ENCODE measurements at places on chromosomes 12 and 14. TPM values are rescaled to one million over a fixed set of nuclear protein-coding genes. Genes with fewer than 3 reads are reported as not detected.

The SPIC gene
- polyA plus RNA-seq = not detected

The EEF1AKMT3 gene
- polyA plus RNA-seq = 5.5 TPM

The GALNT6 gene
- 1.7 TPM for polyA plus RNA-seq

The RPL10L gene
- not detected for polyA plus RNA-seq

The C12orf50 gene
- not detected for polyA plus RNA-seq

The ISCA2 gene
- 13.0 TPM for polyA plus RNA-seq

The FLRT2 gene
- 5.7 TPM for polyA plus RNA-seq

The NPAS3 gene
- 0.26 TPM for polyA plus RNA-seq

The C12orf54 gene
- polyA plus RNA-seq = 0.15 TPM

The TSHR gene
- 0.12 TPM for polyA plus RNA-seq

The ADCY6 gene
- 17.9 TPM for polyA plus RNA-seq

The PSME2 gene
- 193 TPM for polyA plus RNA-seq

The MUCL1 gene
- not detected for polyA plus RNA-seq

The PTHLH gene
- polyA plus RNA-seq = 0.61 TPM

The IKZF4 gene
- 4.9 TPM for polyA plus RNA-seq

The EFS gene
- polyA plus RNA-seq = 11.1 TPM
